Keratinocyte (primary cell): ENCODE measurements at places on chromosomes 7 and 10.
A peak's percentile ranks its signal among the peaks of the same experiment; 100 is the strongest.

- no peak for DNase-seq
- H3K27me3 ChIP-seq: no peaks in the 10 kb centered on the region
- no peak overlapping the region for H3K4me3 ChIP-seq
- no peaks in the 10 kb centered on the region for H3K4me1 ChIP-seq
Observed at GRCh38 chr7:111855161-111855841, 293.0 kb upstream of the IMMP2L start.

DNA sequence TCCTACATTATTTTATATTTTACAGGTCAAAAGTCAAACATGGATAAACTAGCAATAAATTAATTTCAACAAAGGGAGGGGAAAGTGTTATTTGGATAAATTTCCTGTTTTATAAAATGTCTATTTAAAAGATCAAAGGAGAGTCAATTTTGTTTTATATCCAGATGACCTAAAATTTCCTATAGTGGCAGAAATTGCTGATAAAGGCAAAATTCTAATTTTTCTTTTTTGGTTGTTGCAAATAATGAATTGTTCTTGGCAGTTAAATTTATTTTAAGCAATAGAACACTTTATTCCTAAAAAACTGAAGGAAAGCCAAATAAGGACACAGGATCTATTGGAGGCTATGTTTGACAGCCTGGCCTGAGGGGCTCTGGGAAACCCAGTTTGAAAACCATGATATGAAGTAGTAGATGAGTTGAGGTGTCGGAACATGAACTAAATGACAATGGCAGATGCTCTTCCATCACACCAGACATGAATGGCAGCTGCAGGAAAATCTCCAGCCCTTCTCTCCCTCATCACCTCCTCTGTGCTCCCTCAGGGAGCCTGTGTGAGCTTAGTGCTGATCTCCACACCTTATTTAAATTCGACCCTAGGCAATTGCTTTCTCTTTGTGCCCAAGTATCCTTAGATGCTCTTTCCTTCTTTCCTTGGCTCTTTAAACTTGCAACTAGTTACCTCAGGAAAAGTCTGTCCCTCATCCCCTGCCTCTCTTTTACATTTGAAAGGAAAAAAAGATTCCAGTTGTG lies 395.0 kb downstream of the THSD7A start:
- H3K4me1 ChIP-seq: no peaks in the 10 kb centered on the region
- no peak overlapping the region for H3K4me3 ChIP-seq
- no peaks in the 10 kb centered on the region for H3K36me3 ChIP-seq
- no peaks in the 10 kb centered on the region for H3K27me3 ChIP-seq

DNA sequence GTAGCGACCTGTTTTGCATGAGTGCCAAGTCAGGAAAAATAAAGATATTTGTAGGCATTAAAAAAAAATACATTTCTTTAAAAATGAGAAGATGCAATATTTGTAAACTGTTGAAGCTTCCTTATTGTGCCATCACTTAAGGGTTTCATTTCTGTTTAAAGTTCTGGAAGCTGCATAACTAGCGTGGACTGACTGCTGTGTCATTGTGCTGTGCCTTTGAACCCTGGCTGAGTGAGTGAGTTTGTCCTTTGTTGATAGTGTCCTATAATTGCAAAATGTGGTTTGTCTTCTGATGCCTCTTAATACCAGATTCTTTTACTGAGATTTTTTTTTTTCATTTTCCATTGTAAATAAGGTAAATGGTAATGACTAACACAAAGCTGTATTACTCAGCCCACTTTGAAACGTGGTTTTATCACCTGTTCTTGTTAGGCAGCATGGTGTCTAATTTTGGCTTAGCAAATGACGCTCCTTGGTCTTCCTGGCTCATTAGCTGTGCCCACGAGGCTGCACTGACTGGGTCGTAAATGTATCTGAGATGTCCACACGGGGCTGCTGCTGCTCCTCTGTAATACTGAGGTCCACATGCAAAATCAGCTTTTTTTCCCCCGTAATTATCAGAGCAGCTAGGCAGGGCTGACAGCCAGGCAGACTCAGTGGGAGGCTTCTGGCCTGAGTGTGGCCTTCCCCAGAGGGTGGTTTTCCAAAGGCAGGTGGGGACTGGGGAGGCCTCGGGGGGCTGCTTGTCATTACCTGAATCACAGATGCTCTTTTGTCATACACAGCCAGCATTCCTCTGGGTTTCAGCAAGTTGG lies 14.8 kb downstream of the ZSCAN25 start:
- no peaks in the 10 kb centered on the region for H3K27me3 ChIP-seq
- H3K36me3 ChIP-seq: peaks cover 30% of the 10 kb centered on the region

DNA sequence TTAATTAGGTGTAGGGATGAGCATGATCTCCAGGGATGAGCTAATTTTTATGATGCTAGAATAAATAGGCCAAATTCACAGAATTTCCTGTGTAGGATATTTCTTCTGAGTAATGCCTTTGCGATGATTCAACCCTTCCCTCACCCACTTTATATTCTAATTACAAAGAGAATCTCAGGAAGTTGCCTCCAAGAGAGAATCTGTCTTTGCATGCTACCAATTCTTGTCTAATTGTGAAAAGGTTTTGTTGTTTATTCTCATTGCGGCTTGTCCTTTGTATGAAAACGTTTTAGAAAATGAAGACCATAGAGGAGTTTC lies 6.3 kb downstream of the C7orf57 start:
- DNase-seq: peak; percentile 35
- peaks cover 32% of the 10 kb centered on the region for H3K4me1 ChIP-seq
- peak overlapping the region; percentile 73 for H3K27ac ChIP-seq
- no peaks in the 10 kb centered on the region for H3K27me3 ChIP-seq

- no peak overlapping the region for H3K27ac ChIP-seq
- H3K36me3 ChIP-seq: peaks cover 14% of the 10 kb centered on the region
- no peaks in the 10 kb centered on the region for H3K27me3 ChIP-seq
- DNase-seq: no peak
- H3K4me1 ChIP-seq: peaks cover 29% of the 10 kb centered on the region
- no peak overlapping the region for H3K4me3 ChIP-seq
Observed at GRCh38 chr10:33240258-33240657, 94.2 kb downstream of the NRP1 start.

GRCh38 chr7:149353739-149354504 lies 91.9 kb downstream of the ZNF783 start:
- H3K27me3 ChIP-seq: no peaks in the 10 kb centered on the region
- H3K36me3 ChIP-seq: no peaks in the 10 kb centered on the region
- no peak overlapping the region for H3K27ac ChIP-seq
- DNase-seq: no peak

GRCh38 chr10:21337171-21337792 lies 188.2 kb downstream of the SKIDA1 start:
- no peak for DNase-seq
- peak overlapping the region; percentile 98 for H3K27ac ChIP-seq
- H3K27me3 ChIP-seq: no peaks in the 10 kb centered on the region
- peaks cover 30% of the 10 kb centered on the region for H3K4me1 ChIP-seq
- H3K4me3 ChIP-seq: no peak overlapping the region
- no peaks in the 10 kb centered on the region for H3K36me3 ChIP-seq

DNA sequence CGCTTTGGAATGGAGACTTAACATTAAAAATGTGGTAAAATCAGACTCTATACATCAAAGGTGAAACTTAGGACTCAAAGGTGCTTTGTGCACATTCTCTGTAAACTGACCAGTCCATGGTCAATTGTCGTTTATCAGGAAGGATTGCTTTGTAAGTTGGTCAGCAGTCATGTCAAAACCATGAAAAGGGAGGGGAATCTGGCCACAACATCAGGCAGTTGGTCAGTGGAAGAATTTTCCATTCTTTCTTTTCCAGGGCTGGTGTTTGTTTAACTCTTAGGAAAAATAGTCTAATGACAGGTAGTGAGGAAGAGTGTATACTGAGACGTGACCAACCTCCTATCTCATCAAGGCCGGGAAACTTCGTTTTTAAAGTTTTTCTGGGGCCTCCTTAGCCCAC lies 226.5 kb downstream of the ADK start:
- peaks cover 2% of the 10 kb centered on the region for H3K36me3 ChIP-seq
- H3K4me1 ChIP-seq: no peaks in the 10 kb centered on the region
- H3K27ac ChIP-seq: no peak overlapping the region
- H3K4me3 ChIP-seq: no peak overlapping the region

GRCh38 chr10:123926401-123927264 lies 35.0 kb upstream of the CPXM2 start:
- no peak overlapping the region for H3K27ac ChIP-seq
- DNase-seq: peak; percentile 13
- no peaks in the 10 kb centered on the region for H3K36me3 ChIP-seq

DNA sequence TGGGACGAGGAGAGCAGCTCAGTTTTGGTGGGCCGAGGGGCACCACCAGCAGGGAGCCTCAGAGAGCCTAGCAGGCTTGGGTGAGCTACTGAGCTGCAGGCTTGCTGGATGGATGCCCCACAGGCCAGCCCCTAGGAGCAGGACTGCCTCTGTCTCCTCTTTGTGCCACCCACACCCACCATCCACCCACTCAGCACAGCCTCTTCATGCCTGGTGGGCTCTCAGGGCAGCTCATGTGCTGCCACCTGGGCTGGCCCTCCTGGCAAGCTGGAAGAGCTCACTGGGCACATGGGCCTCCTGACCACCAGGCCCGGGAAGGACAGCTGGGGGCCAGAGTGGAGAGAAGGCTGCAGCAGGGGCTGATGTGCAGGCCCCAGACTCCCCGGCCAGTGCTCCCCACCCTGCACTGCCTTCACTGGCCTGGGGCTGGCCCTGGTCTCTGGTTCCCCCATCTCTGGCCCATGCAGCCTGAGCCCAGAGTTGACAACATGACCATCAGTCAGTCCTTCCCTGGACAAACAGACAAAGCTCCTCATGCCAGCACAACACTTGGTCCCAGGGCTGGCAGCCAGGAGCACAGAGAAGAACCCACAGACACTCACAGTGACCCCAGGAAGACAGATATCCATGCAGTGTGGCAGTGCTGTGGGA lies 8.2 kb downstream of the RASGEF1A start:
- DNase-seq: no peak
- H3K27ac ChIP-seq: no peak overlapping the region
- H3K4me1 ChIP-seq: no peaks in the 10 kb centered on the region
- no peaks in the 10 kb centered on the region for H3K36me3 ChIP-seq
- H3K27me3 ChIP-seq: peaks cover 21% of the 10 kb centered on the region

DNA sequence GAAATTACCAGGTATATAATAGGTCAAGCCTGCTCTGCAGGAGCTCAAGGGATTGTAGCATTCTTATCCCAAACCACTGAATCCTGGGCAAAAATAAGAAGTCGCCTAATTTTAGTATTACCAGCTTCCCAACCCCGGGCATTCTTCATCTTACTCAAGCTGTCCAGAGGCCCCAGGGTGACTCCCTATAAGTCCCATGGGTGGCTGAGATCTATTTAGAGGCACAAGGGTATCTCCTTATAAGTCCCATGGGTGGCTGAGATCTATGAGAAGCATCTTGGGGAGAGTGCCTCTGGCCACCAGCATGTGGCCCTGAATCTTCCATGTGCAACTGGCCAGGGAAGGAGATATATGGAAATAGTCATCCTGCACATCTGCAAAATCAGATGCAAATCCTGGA lies 38.9 kb downstream of the PRSS2 start:
- H3K36me3 ChIP-seq: no peaks in the 10 kb centered on the region
- no peaks in the 10 kb centered on the region for H3K4me1 ChIP-seq
- no peak overlapping the region for H3K27ac ChIP-seq
- no peak overlapping the region for H3K4me3 ChIP-seq

DNA sequence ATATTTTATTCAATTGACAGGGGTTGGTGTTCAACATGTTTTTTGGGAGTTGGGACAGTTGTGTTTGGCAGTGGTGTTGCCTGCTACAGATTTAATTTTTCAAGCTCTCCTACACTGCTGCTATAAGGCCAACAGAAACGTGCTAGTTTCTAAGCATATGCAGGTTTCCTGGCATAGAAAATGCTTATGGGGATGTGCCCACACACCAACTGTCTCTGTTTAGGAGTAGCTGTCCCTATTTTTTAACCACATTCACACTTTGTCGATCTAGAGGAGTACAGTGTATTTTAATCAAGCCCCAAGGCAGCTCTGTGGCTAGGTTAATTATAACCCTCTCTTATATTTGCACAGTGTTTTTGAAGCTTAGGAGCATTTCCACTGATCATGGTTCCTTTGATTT lies 28.6 kb downstream of the TMEM178B start:
- H3K27me3 ChIP-seq: no peaks in the 10 kb centered on the region
- no peak overlapping the region for H3K4me3 ChIP-seq
- no peaks in the 10 kb centered on the region for H3K4me1 ChIP-seq
- no peak overlapping the region for H3K27ac ChIP-seq

GRCh38 chr7:69067397-69067796 lies 530.9 kb upstream of the AUTS2 start:
- peak; percentile 2 for DNase-seq
- H3K36me3 ChIP-seq: no peaks in the 10 kb centered on the region
- H3K4me1 ChIP-seq: no peaks in the 10 kb centered on the region
